ENCODE measurements at places on chromosomes 11 and 22. TPM values are rescaled to one million over a fixed set of nuclear protein-coding genes. Genes with fewer than 3 reads are reported as not detected.

- no peak overlapping the region for H3K27ac ChIP-seq
- H3K4me3 ChIP-seq, result no peak overlapping the region
Measured at GRCh38 chr11:129225190-129225589, 33.1 kb upstream of the ARHGAP32 start.

- H3K27ac ChIP-seq, result no peak overlapping the region
- no peak overlapping the region for H3K4me3 ChIP-seq
- H3K4me1 ChIP-seq, result peaks cover 5% of the 10 kb centered on the region
Measured at GRCh38 chr11:110471371-110471770, 41.6 kb downstream of the FDX1 start.

- no peak overlapping the region for H3K4me3 ChIP-seq
- H3K27me3 ChIP-seq, result no peaks in the 10 kb centered on the region
- H3K27ac ChIP-seq, result no peak overlapping the region
- DNase-seq, result peak; percentile 92
- no peaks in the 10 kb centered on the region for H3K4me1 ChIP-seq
- H3K36me3 ChIP-seq, result no peaks in the 10 kb centered on the region
Measured at GRCh38 chr11:45252134-45252856, 33.8 kb downstream of the SYT13 start.

DNA sequence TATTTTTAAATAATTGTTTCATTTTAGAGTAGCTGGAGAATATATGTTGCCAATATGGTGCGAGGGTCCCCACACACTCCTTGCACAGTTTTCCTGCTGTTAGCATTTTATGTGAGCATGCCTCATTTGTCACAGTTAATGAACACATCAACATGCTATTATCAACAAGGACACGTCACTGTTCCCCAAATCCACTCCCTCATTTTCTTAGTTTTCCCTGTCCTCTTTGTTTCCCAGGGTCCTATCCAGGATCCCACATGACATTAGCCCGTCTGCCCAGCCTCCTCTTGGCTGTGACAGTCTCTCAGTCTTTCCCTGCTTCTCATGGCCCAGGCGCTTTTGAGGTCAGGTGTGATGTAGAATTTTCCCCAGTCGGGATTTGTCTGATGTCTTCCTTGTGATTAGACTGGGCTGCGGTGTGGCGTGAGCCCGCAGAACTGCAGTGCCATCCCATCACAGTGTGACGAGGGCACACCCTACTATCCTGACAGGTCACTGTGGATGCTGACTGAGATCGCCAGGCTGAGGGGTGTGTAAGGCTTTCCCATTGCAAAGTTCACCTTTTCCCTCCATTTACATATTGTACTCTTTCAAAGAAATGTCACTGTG lies 450.6 kb upstream of the B3GAT1 start:
- no peaks in the 10 kb centered on the region for H3K36me3 ChIP-seq
- H3K27me3 ChIP-seq, result no peaks in the 10 kb centered on the region
- no peaks in the 10 kb centered on the region for H3K4me1 ChIP-seq
- no peak overlapping the region for H3K27ac ChIP-seq
- no peak for DNase-seq

PANX1 gene
- 37.5 TPM for total RNA-seq

Data from H9 (cell line).